SK-N-SH treated with all-trans-retinoic acid at 6 μM for 48 hours (cell line): ENCODE measurements at places on chromosomes 7 and 10.

- ATAC-seq, result no peak
Measured at GRCh38 chr10:66792441-66792840, 133.4 kb upstream of the LRRTM3 start.

GRCh38 chr7:44538798-44539668, 2.1 kb downstream of the NPC1L1 start:
- ATAC-seq, result no peak

GRCh38 chr7:90717296-90718060, 121.4 kb downstream of the CDK14 start:
- ATAC-seq, result peak; percentile 42; the same call in 1 of the 3 replicates

- ATAC-seq, result peak; percentile 100
Measured at GRCh38 chr10:118341791-118342637, at the start of gene FAM204A. TSS of gene FAM204A (minus strand) at chr10:118342324. CDS start at chr10:118336415, 5,909 bp downstream.

- ATAC-seq, result peak; percentile 91
Measured at GRCh38 chr7:151459726-151460473, 20.0 kb upstream of the CRYGN start.

GRCh38 chr7:29146888-29147609, 712 bp upstream of the CPVL start:
- ATAC-seq, result no peak

DNA sequence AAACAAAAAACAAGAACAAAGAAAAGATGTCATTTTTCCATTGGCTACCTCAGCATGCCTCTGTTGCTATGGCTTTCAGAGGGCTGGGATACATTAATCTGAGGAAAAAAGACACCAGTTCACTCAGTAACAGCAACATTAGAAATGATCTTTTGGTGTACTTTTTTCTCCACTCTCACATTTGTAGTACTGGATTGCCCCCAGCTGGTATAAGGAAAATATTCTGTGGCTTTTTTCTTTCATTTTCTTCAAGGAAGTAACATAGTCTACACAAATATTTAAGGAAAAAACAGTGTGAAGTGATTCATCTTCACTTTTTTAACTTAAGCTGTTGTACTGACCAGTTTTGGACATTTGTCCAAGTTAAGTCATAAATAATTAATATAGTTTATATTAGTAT, 482.3 kb downstream of the SORCS1 start:
- no peak for ATAC-seq

- no peak for ATAC-seq
Measured at GRCh38 chr10:112983444-112984056, 33.5 kb downstream of the TCF7L2 start.

DNA sequence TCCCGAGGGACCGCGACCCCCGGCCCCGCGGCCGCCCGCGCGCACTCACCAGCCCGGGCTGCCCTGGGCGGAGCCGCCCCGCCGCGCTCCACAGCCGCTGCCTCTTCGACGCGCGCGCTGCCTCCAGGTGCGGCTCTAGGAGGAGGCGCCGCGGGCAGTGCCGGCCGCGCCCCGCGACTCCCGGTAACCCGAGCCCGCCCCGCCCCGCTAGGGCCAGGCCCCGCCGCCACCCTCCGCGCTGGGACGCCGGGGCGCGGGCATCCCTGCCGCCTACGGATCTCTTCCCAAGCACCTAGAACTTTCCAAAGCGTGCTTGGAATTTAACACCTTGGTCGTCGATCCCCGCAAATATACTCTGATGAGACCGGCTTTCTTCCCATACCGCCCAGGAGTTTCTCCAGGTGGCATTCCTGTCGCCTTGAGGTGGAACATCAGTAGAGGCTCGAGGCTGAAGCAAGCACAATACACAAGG, at the start of gene SLC26A5:
TSS of gene SLC26A5 (minus strand) at position 159 of the 472 bp plus-strand sequence. CDS start 24,693 bp downstream, outside the sequence.
- peak; percentile 30 for ATAC-seq

DNA sequence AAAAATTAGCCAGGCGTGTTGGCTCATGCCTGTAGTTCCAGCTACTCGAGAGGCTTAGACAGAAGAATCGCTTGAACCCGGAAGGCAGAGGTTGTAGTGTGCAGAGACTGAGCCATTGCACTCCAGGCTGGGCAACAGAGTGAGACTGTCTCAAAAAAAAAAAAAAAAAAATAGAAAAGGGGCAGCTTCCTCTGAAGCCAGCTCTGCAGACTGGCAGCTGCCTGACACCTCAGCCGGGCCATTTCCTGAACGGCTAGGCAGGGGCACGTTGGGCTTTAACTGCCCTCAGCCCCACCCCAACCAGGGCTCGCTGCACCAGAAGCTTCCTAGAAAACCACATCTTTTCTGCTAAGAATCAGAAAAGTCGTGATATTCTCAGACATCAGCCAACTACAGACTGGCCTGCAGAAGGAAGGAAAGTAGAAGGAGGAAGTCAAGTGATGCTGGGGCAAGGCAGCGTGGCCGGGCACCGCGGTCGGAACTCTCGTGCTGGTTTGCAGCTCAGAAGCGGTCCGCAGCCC, 38.0 kb downstream of the PRKAG2 start:
- ATAC-seq, result no peak

GRCh38 chr7:66283003-66283920, 78.1 kb downstream of the TPST1 start:
- peak; percentile 77 for ATAC-seq

GRCh38 chr7:89837515-89837914, 316.8 kb upstream of the STEAP1 start:
- ATAC-seq, result peak; percentile 50; the same call in 2 of the 3 replicates

DNA sequence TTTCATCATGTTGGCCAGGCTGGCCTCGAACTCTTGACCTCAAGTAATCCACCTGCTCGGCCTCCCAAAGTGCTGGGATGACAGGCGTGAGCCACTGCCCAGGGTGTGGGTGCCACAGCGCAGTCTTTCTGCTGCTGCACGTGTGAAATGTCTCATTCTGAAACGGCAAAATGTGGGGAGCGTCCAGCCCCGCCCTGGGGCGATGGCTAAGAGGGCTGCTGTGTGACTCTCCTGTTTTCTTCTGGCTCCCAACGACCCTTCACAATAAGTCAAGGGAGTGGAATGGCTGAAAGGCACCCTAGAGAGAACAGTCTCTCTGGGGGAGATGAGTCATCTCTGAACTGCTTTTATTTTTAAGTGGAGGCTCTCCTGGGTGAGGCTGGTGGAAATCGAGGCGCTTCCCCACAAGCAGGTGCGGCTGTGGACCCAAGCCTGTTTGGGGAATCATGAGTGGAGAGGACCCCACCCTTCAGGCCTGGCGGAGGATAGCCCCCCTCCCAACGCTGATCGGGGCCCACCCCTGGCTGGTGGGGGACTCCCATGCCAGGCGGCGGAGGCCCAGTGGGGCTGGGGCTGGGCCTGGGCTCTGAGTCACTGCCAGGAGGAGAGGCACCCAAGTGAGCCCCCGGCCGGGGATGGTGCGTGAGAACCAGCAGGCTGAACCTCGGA, 18.0 kb downstream of the ADAP1 start:
- peak; percentile 57 for ATAC-seq

- ATAC-seq, result no peak
Measured at GRCh38 chr7:47145186-47145725, 436.7 kb downstream of the TNS3 start.

- ATAC-seq, result peak; percentile 66
Measured at GRCh38 chr10:61752111-61753011, 89.6 kb downstream of the CABCOCO1 start.

DNA sequence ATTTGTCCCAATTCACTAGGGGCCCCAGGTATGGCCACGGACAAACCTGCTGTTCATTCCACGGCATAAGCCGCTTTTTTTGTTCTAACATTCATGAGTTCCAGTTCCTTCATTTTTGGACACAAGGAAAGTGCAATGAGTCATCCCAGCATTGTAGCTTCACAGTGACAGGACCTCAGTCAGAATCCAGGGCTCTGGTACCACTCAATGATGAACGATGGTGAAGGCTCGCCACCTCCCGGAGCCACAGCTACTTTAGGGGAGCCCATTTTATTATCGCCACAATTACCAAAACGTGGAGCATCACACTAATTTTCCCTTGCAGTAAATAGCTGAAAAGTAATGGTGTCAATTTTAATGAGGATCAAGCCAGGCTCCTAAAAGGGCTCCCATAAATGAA, 62.9 kb downstream of the FGFR2 start:
- ATAC-seq, result no peak

GRCh38 chr7:140316165-140316661, 82.1 kb downstream of the SLC37A3 start:
- ATAC-seq, result peak; percentile 85

DNA sequence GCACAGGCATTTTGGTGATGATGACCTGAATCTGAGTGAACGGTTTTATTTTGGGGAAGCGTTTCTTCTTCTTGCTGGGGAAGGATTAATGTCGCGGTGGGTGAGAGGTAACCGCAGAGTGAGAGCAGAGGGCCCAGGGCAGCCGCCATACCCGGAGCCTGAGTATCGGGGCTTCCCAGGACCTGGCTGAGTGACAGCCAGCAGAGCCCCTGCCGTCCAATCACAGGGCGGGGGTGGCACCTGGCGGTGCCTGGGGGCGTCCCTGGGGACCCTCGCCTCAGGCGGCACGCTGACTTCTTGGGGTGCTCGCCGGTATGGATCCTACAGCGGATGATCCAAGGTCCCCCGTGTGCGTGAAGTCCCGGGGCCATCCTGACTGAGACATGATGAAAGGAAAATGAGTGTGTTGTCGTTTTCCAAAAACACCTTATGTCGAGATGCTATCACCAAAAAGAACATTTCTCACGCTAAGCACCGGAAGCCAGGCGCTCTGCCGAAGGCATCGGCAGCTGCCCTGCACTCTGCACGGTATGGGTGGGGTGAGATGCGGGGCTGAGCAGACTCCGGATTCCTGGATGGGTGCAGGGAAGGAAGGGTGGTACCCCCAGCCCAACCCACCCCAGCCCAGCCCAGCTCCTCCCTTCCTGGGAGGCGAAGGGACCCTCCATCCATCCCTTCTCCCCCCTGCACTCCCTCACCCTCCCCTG, 227.9 kb upstream of the SHH start:
- no peak for ATAC-seq

- no peak for ATAC-seq
Measured at GRCh38 chr10:102863660-102864059, 5.6 kb upstream of the AS3MT start.

DNA sequence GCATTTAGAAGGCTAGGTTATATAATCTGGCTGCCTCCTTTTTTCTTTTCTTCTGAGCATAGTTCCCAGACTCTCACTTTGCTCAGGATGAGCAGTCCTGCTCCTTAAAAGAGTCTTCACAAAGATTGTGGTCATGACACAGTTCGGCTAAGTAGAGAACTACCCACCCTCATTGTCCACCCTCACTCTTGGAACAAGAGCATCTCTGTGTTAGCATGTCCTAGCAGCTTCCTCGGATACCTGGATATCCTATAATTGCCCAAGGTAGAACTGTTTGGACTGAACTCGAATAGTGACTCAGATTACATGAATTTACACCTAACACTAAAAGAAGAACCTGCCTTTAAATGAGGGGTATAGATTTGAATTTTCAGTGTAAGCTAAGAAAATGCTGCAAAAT, 572.0 kb downstream of the SUGCT start:
- ATAC-seq, result no peak

DNA sequence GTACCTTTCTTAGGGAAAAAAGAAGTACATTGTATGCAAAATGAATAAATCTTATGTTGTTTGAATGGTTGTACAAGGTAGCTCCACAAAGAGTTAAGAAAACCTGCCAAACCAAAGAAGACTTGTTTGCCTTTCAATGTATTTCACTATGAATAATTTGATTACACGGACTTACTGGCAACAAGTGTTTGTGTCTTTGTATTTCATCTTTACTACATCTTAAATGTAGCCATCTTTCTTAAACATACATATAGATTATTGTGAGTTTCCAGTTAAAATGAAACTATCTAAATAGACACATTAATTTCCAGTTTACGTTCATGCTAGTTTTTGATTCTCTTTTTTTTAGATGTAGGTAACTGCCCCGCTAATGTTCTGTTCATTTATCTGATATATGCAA, 2.8 kb downstream of the PRKG1 start:
- ATAC-seq, result no peak

DNA sequence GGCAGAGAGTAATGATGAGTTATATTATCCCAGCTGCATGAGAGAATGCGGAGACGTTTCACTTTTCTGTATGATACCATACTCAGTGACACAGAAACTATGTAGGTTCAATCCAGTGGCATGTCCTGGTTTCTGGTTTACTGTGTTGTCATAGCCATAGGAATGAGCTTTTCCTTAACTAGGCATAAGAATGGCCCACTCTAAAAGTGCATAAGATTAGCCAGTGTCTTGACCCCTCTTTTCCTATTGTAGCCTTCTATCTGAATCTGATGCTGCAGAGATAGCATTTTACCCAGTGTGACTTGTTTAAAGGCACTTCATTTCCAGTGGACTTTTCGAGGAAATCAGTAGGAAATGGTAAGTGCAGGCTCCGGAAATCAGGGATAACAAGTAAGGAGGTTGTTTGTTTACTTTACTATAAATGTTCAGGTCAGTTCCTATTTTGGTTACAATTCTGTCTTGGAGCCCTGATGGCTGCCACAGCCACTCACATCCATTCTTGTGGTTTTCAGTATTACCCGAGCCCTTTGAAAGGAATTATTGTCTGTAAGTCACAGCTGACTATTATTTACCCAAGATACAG, 70.5 kb downstream of the SEMA3A start:
- peak; percentile 83 for ATAC-seq

DNA sequence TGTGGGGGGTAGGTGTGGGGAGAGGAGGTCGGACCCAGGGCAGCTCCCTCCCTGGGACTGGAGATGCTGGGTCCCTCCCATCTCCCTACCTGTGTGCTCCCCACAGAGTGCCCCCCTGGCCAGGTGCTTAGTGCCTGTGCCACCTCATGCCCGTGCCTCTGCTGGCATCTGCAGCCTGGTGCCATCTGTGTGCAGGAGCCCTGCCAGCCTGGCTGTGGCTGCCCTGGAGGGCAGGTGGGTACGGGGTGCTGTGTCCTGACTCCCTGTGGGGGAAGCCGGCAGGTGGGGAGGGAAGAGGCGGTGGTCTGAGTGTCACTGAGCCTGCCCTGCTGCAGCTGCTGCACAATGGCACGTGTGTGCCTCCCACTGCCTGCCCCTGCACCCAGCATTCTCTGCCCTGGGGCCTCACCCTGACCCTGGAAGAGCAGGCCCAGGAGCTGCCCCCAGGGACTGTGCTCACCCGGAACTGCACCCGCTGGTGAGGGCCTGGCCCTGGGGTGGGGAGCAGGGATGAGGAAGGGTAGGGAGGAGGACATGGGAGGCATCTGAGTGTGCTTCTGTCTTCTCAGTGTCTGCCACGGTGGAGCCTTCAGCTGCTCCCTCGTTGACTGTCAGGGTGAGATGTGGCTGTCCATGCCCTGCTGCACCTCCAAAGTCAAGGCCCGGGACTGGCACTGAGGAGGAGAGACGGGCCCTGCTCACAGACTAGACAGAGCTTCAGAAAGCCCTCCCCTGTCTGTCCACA, 11.7 kb upstream of the ZNF862 start:
- ATAC-seq, result no peak; the same call in 2 of the 3 replicates

DNA sequence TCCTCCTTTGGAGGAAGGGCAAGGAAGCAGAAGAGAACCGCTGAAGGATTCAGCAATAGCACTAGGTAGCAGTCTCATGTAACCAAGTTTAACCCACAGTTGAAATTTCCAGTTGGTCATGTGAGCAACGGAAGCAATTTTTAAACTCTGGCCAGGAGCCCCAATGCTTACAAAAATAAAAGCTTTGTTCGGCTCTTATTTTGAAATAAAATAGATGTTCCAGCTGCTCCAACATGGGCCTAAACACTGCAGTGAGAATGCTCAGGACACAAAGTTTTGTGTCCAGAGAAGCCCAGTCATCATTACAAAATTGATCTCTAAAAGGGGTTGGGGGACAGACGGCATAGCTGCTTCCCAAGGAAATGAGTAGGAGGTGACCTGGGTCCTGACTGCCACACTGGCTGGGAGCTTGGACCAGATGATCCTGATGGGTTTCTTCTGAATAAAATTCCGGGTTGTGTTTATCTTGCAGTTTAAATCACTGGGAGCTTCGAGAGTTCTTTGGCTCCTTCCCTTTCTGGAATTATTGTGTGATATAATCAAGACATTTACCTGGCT, 452 bp upstream of the TMEM140 start:
- peak; percentile 28 for ATAC-seq

- peak; percentile 45 for ATAC-seq
Measured at GRCh38 chr7:2802101-2802500, 42.0 kb downstream of the GNA12 start.
